ENCODE measurements at places on chromosomes 6 and 20.

DNA sequence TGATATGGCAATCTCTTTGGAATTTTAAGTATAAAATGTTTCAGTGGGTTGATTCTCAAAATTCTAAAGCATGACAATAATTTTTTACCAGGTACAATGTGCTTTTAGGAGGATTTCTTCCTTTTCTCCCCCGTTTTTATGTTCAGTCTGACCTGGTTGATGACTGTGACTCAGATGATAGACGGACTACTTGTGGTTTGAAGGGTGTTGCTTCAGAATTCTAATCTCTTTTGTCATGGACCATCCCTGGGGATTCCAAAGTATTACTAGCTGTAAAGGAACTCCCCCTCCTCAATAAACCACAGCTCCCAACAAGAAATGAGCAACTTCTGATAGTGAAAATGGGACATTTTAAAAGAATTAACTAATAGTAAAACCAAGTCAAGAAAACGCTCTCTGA, 34.9 kb upstream of the TNFAIP3 start:
- no peak for DNase-seq

DNA sequence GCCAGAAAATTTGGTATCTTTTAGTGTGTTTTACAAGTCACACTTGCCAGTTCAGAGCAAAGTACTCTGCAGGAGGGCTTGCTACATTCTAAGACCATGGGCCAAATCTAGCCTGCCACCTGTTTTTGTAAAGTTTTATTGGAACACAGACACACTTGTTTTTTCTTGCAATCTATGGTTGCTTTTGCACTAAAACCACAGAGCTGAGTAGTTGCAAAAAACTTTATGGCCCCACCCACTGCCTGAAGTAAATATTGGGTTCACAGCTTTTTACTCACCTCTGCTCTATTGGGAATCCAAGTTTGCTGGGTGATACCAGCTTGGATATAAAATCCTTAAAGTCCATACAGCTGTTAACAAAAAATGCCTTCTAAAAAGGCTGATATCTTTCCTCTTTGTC, 109.0 kb downstream of the ZFP64 start:
- DNase-seq: no peak

DNA sequence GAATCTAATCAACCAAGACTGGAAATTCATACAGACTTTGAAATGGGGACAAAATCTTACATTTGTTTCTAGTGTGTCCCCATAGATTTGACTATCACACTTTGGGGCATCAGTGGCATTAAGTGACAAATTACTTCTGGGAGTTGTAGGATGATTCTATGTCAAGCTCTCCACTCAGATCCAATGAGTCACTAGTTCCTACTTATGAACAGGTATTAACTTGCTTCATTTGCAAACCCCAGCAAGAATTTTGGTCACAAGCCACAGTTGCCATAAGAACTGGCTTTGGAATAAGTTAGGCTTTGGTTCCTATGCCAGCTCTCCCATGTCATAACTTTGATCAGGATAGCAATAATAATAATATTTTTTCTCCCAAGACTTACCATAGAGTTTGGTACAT, 77.6 kb upstream of the PTPRK start:
- no peak for DNase-seq

DNA sequence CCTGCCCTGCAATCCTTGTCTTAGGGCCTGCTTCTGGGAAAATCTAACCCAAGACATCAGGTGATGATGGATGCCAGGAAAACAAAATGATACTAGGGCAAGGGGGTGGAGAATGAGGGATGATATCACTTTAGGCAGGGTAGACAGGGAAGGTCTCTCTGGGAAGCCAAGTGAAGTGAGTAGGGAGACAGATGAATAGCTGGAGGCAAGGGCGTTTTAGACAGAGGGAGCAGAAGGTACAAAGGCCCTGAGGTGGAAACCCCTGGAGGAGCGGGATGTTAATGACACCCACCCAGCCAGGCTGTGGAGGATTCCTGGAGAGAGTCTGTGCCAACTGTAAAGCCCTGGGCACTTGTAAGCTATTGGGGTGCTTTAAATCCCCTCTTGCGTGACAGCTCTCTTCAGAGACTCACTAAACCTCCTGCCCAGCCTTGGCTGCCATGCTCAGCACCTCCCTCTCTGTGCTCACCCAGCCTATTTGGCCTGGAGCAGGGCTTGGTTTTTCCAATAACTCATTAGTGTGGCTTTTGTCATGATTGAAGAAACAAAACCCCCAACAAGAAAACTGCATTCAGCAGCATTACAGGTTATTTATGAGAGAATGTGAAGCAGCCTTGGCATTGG, 12.4 kb upstream of the MDGA1 start:
- DNase-seq: no peak

DNA sequence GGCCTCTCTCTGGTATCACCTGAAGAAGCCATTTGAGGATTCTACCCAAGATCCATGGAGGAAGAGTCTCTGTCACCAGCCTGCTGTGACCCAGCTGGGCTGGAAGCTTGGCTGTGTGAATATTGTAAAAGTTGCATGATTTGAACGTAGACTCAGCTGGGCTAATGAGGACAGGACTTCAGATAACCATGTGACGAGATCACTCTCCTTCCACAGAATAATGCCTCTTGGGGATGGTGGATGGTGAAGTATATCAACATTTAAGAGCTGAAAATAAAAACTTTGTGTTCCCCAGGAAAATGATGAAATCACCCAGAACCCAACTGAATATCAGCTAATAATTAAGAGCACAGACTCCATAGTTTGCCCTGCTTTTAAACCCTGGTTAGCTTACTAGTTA, 427.9 kb downstream of the CD83 start:
- no peak for DNase-seq

- DNase-seq: no peak
Measured at GRCh38 chr20:14691994-14692393, 354.6 kb upstream of the FLRT3 start.
